Amniotic stem cell (primary cell): ENCODE measurements at places on chromosomes 12 and 14.

DNA sequence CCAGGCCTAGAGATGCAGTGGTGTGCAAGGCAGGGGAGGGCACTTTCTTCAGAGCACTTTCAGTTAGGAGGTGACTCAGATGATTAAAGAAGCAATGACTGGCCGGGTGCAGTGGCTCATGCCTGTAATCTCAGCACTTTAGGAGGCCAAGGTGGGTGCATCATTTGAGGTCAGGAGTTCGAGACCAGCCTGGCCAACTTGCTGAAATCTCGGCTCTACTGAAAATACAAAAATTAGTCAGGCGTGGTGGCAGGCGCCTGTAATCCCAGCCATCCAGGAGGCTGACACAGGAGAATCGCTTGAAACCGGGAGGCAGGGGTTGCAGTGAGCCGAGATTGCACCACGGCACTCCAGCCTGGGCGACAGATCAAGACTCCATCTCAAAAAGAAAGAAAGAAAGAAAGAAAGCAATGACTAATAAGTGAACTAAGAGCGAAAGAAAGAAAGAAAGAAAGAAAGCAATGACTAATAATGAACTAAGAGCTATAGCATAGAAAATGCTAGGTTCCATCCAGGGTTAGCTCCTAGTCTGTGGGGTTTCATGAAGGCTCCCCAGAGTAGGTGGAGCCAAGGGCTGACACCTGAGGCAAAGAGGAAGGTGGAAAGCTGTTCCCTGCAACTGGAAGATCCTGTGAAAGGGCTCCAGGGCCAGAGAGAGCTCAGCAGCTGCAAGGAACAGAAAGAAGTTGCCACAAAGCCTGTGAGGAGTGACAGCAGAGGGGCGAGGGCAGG is 334.5 kb downstream of the CACNA1C start:
- no peak for DNase-seq

DNA sequence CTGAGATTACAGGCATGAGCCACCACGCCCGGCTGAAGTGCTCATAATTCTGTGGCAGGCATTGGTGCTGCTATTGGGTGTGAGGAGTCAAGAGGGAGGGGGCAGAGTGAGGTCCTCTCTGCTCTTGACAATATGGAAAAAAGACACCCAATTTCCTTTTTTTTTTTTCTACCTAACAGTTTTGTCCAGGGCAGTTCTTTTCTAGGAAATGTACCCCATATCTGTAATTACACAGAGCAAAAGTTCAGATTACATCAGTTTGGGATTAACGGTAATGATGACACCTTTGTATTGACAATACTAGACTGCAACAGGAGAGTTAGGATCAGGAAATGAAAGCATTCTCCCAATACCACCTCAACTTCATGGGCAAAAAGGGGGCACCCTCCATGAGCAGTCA is 36.3 kb downstream of the IGF1 start:
- DNase-seq = no peak

- DNase-seq = no peak
Measured at GRCh38 chr12:63941166-63941800, 96.8 kb downstream of the SRGAP1 start.

DNA sequence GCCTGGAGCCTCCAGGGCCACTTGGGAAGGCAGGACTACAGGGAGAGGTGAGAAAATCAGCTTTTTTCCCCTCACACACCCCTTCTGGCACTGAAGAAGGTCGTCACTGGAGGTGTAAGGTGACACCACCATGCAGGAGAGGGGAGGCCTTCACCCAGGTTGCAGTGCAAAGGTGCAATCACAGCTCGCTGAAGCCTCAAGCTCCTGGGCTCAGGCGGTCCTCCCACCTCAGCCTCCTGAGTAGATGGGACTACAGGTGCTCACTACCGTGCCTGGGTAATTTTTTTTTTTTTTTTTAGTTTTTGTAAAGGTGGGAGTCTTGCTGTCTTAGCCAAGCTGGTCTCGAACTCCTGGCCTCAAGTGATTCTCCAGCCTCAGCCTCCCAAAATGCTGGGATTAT is 93.6 kb downstream of the TNFAIP2 start:
- DNase-seq = no peak

DNA sequence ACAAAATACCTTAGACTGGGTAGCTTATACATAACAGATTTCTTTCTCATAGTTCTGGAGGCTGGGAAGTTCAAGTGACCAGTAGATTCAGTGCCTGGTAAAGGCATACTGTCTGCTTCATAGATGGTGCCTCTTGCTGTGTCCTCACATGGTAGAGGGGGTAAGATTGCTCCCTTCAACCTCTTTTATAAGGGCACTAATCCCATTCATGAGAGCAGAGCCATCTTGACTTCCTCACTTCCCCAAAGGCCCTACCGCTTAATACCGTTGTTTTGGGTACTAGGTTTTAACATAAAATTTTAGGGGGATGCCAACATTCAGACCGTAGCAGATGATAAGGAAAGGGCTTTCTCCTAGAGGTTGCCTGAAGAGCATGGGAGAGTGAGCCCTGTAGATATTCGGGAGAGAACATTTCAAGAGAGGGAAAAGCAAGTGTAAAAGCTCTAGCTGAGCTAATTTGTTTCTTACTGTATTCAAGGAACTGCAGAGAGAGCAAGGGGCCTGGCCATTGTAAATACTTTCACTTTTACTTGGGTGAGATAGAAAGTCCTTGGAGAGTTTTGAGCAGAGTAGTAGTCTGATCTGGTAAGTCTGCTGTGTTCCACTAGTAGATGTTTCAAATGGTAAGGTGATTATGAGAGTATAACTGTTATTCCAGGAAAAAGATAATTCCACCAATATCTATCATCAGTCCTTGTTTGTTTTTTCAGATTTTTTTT is 27.3 kb downstream of the FRS2 start:
- no peak for DNase-seq

DNA sequence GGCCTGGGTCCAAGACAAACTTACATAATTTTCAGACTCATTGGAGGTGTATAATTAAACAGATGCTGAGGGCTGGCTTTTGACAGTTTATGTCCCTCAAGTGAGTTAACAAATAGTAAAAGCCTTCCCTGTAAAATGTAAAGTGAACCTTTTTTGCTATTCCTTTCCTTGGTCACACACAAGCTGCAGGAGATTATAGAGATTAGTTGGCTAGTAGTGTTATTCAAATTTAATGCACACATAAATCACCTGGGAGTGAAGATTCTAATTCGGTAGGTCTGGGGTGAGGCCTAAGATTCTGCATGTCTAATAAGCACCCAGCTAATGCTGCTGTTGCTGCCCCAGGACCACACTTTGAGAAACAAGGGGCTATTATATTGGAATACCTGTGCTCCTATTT is 206.2 kb upstream of the SSTR1 start:
- no peak for DNase-seq

- DNase-seq = no peak
Measured at GRCh38 chr12:109446869-109447268, 30.2 kb downstream of the KCTD10 start.

DNA sequence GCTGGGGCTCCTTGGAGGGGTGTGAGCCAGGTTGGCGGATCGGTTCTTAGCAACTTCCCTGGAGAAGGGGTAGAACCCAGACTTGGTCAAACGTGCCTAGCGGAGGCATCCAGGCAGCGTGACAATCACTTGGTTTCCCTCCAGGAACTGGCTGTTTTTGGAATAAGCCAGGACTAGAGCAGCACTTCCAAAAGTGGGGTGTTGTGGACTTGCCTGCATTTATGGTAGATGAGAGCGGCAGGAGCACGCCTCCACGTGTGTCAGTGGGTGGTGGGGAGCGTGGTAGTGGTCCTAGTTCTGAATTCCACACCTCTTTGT is 2.8 kb downstream of the PRMT8 start:
- no peak for DNase-seq

- no peak for DNase-seq
Measured at GRCh38 chr12:5768581-5769196, 176.4 kb downstream of the ANO2 start.

DNA sequence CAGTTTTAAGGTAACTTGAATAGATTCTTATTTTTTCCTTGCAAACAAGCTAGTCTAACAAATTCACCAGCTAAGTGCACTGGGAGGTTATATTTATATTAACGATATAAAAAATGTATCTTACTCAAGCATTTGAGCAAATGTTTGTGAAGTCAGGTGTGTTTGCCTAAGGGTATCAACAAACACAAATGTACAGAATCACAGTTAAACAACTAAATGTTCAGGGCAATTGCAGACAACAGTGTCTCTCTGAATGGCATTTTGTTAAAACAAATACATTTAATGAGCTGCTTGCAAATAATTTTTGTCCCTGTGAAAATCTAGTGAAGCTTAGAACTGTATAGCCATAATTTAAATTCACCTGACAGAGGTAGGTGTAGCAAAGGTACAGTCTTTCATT is 28.2 kb upstream of the FLRT2 start:
- DNase-seq = no peak

GRCh38 chr12:122043476-122043875 is 21.8 kb downstream of the BCL7A start:
- no peak for DNase-seq

DNA sequence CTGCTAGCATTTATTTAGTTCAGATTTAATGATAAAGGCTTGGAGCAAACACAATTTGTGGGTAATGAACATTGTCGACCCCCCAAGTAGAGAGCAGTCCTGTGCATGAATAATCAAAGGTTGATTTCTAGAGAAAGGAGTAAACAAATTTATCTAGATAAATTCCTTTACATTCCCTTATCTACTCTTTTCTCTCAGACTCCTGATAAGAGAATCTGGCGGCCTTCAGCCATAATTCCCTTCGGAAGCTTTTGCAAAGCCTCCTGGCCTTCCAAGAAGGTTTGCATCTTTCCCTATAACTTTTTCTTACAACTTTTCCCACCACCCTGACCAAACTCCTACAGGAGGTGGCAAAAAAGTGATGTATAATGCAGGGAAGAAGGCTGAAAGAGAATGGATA is 42.1 kb downstream of the TMTC3 start:
- no peak for DNase-seq

DNA sequence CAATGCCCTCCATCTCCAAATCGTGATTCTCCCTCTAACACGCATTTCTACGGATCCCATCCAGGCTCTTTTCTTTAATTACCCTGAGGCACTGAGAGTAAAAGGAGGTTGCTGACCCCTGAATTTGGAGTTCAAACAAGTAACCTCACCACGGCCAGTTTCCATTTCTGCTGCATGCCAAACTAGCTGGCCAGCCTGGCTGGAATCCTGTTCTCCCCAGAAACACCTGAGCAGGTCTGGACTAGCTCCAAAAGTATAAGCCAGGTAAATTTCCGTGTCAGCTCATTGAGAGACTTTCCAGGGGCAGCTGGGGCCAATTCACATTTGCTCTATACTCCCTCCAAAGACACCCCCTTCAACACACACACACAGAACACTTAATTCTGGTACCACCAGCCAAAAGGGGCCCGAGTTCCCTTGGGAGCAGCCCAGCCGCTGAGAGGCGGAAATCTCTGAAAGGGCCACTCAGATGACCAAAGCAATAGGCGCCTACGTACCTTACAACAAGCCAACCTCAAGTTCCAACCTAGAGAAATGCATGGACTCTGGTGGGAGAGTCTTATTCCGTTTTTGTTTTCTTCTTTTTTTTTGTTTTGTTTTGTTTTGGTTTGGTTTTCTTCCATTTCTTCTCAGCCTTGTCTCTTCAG is 131.4 kb downstream of the NDUFA12 start:
- DNase-seq = no peak

GRCh38 chr12:42935756-42936155 is 346.2 kb upstream of the PRICKLE1 start:
- no peak for DNase-seq

- DNase-seq = no peak
Measured at GRCh38 chr12:93360688-93361087, 17.0 kb upstream of the NUDT4 start.

DNA sequence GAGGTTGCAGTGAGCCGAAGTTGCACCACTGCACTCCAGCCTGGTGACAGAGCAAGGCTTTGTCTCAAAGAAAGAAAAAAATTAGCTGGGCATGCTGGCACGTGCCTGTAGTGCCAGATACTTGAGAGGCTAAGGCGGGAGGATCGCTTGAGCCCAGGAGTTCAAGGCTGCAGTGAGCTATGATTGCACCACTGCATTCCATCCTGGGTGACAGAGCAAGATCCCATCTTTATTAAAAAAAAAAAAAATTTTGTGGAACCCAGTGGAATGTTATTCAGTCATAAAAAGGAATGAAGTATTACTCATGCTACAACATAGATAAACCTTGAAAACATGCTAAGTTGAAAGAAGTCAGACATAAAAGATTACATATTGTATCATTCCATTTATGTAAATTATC is 8.3 kb upstream of the ERBB3 start:
- DNase-seq = no peak

GRCh38 chr14:37708481-37708880 is 113.1 kb downstream of the TTC6 start:
- DNase-seq = no peak

DNA sequence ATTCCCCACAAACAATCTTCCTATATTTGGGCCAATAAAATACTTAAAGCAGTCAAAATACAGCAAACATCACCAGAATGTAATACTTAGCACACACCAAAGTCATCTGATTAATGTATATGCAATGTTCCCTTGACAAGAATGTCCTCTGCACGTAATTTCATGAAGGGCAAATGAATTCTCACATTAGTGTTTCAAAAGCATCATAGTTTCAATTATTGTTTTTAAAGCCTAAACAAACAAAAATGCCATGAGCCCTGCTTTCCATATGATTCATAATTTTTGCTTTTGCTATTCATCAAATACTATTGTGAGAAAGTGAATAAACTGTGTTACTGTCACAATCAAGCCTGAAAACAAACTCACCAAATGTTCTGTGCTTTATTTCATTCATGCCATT is 156.0 kb downstream of the EPS8 start:
- no peak for DNase-seq

DNA sequence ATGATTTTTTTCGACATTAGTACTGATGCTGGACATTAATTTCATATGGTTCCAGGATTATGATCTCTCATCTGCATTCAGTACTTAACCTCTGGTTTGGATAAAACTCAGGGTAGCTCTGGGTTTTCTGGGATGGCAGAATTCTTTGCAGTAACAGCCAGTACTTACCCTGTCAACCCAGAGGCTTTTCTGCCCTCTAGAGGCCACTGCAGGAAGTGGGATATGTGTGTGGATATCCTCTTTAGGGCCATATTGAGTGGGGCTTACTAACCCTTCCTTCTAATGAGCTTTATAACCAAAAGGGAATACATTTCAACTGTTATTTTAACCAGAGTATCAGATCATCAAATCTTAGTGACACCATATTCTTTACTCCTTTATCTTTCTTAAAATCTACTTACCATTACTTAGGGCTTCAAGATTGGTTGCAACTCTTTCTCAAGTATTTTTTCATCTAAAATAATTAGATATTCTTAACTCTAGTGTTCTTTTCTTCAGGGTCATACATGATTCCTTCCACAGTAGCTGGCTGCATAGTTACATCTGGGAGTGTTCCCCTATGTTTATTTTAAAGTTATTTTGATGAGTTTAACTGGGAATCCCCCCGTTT is 488.0 kb upstream of the STXBP6 start:
- DNase-seq = no peak

DNA sequence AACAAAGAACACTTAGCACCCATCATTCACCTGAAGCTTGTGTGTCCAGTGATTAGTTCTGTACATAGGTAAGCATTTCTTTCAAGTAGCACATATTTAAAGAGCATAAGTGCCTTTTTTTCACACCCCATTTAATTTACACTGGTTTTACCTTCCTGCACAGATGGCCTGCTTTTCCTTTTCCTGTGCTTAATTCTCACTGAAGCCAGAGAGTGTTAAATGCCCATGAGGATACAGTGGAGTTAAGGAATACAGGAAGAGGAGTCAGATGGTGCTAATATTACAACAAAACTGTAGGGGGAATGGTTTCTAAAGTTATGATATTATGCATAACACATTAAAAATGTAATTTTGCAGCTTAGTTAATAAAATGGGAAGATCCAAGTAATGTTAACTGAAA is 31.0 kb upstream of the SLC38A1 start:
- DNase-seq = no peak
